AG04449 (cell line): ENCODE measurements at places on chromosomes 3 and 15.

- DNase-seq, result no peak
Observed at GRCh38 chr3:124352149-124352539, 360.2 kb upstream of the ROPN1 start.

DNA sequence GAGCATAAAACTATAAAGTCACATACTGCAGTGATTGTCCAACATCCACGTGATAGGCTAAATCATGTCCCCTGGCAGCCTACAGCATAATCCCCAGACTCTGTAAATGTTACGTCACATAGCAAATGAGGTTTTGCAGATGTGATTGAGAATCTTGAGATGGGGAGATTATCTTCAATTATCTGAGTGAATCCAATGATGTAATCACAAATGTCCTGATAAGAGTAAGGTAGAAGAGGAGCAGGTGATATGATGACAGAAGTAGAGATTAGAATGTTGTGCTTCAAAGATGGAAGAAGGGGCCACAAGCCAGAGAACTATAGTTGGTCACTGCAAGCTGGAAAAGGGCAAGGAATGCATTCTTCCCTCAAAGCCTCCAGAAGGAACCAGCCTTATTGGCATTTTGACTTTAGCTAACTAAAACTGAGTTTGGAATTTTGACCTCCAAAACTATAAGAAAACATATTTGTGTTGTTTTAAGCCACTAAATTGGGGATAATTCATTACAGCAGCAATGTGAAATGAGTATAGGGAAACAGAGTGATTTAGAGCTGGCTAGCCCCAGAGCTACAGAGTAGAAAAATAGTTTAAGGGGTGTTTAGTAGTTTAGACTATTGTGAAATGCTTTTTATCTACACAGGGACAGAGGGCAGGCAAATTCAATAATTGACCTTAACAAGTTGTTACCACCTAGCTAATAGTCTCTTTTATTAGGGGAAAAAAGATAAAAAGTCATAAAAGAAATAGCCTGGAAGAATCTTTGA lies 15.2 kb downstream of the SLC2A2 start:
- no peak for DNase-seq

- DNase-seq, result no peak
Observed at GRCh38 chr3:139917226-139917785, 17.7 kb upstream of the CLSTN2 start.

DNA sequence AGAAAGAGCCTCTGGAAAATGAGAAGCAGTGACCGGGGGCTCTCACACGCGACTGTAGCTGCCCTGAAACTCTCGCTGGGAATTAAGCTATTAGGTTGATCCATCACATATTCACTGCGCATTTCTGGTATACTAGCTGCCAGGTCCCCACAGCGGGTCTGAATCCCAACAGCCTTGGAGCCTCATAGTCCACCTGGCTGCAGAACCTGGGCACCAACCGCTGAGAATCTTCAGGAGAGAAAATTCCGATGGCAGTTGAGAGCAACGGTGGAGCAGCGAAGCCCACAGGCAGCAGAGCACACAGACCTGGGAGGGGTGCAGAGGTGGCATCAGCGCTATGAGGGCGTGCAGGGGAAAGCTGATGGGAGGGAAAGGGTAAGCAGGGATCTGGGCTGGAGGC lies 75.1 kb downstream of the FAM174B start:
- no peak for DNase-seq

GRCh38 chr3:100150473-100150872 lies 36.2 kb upstream of the FILIP1L start:
- no peak for DNase-seq

DNA sequence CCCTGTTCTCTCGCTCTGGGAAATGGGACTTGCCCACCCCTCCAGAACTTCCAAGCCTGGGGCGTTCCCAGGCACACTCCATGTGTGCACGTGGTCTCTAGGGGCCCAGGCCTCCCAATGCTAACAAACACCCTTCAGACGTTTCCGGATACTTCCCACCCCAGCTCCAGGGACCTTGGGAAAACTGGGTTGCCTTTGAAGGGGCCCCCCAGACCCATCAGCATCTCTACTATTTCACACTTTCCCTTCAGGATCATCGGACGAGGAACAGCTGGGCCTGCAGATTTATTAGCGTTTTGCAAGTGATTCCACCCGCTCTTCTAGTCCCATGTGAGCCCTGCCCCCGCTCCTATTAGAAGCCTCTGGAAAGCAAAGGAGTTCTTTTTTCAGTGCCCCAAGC lies 63.2 kb downstream of the MAGEF1 start:
- no peak for DNase-seq

DNA sequence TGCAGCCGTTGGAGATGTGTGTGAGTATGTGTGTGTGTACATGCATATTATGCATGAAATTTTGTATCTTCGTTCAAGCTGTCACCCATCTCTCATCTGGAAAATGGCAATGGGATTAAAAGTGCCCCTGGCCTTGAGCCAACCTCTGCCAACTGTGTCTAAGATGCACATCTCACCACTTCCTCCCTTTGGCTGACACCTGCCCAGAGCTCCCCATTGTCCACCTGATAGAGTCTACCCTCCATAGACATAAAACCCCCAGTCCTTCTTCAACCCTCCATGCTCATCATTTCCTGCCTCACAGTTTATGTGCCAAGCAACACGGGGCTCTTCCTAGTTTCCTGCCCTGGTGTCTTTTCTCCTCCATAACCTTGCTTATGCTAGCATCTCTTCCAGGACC lies 187.5 kb upstream of the HES1 start:
- no peak for DNase-seq

GRCh38 chr3:158093526-158093925 lies 12.7 kb downstream of the SHOX2 start:
- no peak for DNase-seq

GRCh38 chr3:179760944-179761343 lies 108.1 kb downstream of the USP13 start:
- no peak for DNase-seq

DNA sequence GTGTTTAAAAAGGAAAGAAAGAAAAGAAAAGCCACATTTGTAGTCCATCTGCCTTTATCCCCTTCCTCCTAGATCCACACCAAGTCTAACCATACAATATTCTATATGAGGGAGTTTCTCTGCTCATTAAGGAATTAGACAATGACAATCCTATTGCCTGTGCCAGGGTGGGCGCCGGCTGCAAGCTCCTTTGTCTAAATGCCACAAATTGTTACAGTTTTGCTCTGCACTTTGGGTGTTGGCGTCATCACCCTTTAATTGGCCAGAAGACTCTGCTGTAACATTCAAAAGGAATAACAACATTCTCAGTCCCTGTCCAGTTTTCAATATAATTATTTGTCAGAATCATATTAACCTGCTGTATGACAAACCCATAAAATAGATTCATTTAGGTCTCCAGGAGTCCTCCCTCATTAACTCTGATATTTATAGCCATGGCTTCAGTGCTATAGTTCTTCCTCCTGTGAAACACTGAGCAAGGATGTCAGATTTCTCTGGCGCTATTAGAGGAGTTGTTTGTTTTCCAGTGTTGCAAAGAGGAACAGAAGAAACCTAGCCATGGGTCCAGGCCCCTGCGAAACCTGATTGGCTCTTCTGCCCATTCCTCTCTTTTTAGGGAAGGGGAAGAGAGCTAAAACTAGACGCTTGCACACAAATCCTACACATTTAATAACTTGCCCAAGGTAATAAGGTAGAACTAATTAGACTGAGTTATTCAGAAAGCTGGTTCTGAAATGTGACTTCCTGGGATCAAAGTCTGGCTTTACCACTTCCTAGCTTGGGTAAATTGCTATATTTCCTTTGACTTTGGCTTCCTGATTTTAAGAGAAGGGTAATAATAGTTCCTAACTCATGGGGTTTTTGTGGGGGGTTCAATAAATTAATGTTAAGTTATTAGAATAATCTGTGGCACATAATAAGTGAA lies 112.4 kb downstream of the CD47 start:
- no peak for DNase-seq

DNA sequence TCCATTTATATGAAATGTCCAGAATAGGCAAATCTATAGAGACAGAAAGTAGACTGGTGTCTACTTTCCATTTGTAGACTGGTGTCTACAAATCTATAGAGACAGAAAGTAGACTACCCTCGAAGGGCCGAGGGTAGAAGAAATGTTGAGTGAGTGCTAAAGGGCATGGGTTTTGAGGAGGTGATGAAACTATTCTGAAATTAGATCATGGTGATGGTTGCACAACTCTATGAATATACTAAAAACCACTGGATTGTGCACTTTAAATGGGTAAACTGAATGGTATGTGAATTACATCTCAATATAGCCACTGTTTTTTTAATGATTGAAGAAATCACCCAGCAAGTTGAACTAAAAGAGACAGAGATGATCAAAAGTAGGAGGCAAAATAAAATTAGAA lies 27.9 kb downstream of the TP53BP1 start:
- peak; percentile 62 for DNase-seq

GRCh38 chr3:64505419-64505818 lies 182.4 kb downstream of the ADAMTS9 start:
- no peak for DNase-seq
